NCI-H187 (cell line): ENCODE measurements at places on chromosomes 1 and 21.

GRCh38 chr1:64466033-64466432 is 3.9 kb upstream of the CACHD1 start:
- no peak for DNase-seq

DNA sequence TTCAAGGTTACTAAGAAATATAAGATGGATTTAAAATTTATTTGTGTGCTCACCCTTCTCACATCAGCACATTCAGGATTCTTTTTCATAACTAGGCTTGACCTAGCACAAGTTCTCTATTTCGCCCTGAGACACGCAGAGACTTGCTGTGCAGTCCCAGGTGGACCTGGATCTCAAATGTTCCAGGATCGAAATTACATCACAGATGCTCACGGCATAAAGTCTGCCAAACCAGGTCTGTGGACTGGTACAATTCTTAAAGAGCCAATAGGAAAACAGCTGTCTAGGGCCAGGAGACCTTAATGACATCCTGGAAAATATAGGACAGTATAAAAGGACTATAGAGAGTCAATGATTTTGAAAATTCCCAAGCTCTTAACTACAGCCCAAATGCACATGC is 2.2 kb downstream of the PGBD5 start:
- no peak for DNase-seq

DNA sequence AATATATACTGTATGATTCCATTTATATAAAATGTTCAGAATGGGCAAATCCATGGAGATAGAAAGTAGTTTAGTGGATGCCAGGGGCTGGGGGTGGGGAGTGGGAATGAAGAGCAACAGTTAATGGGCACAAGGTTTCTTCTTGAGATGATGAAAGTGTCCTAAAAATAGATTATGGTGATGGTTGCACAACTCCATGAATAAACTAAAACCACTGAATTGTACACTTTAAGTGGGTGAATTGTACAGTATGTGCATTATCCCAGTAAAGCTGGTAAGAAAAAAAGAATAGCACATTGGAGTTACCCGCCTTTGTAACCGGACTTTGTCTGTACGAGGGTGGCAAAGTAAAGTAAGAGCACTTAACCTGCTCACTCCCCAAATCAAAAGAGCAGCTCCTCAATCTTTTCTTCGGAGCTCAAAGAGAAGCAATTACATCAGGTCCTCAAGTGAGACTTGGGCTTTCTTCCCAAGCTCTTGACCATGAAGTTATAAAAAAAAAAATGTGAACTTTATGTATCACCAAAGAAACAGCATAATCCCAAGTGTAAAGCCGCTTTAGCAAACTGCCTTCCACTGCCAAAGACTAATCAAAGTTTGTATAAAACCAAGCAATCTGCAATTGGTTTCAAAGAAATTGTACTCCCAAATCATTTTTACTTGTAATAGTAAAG is 32.1 kb downstream of the ALDH9A1 start:
- no peak for DNase-seq

DNA sequence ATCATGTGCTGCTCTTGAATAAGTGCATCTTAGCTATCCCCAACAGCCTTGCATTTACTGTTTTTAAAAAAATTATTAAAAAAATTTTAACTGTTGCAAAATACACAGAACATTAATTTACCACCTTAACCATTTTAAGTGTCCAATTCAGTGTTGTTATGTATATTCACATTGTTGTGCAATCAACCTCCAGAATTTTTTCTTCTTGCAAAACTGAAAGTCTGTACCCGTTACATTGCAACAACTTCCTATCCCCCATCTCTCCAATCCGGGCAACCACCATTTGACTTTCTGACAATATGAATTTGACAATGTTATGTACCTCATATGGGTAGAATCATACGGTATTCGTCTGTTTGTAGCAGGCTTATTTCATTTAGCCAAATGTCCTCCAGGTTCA is 83.1 kb downstream of the FMN2 start:
- DNase-seq = no peak

GRCh38 chr1:176954242-176954641 is 210.3 kb downstream of the ASTN1 start:
- DNase-seq = no peak

DNA sequence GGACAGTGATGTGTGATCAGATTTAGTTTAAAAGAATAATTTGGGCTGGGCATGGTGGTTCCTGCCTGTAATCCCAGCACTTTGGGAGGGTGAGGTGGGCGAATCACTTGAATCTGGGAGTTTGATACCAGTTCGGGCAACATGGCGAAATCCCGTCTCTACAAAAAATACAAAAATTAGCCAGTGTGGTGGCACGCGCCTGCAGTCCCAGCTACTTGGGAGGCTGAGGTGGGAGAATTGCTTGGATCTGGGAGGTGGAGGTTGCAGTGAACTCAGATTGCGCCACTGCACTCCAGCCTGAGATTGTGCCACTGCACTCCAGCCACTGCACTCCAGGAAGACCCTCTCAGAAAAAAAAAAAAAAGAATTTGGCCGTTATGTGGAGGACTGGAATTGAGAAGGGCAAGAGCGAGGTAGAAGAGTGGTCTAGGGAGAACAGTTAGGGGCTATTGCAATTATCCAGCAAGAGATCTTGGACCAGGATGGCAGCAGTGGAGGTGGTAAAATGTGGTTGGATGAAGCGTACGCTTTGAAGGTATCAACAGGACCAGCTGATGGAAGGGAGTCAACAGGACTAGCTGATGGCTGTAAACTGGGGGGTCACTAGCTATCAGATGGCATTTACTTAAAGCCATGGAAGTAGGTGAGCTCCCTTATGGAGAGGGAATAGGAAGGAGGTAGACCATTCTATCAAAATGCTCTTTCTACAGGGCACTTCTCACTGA is 9.6 kb downstream of the BTBD19 start:
- no peak for DNase-seq

DNA sequence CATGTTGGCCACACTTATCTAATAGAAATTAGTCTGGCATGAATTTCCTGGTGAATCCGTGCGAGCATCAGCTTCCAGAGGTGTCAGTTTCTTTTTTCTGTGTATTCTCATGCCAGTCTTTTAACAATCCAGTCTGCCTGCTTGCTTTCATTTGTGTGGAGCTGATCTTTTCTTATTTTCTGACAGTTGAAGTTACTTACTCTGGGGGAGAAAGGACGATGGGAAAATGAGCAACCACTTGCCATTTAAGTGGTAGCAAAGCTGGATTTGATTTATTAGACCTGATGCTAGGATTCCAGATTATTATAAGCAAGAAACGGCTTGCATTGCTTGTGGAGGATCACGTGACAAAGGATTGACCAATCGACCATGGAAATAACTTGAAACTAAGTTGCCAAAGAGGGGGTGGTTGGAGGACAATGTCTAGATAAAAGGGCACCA is 24.3 kb upstream of the APP start:
- DNase-seq = no peak
